ENCODE measurements at places on chromosomes 1 and 21.

- DNase-seq = no peak
These were observed 278.2 kb upstream of the C1orf105 start for GRCh38 chr1:172142324-172142723.

DNA sequence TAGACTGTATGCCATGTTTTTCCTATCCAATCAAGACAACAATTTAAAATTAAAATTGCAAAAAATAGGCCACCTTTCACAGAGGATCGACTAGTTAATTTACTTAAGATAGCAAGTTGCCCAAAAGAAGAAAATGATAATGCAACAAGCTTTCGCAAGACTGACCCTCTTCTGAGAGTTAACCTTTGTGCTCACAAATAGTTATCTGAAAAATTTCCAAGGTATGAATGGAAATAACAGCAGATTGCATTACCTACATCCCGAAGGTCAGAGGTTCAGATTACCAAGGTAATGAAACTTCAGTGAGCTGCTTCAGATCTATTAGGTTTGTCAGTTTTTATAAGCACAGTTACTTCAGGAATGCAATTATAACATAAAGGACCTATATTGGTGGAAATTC is 298.0 kb downstream of the KCTD3 start:
- no peak for DNase-seq

DNA sequence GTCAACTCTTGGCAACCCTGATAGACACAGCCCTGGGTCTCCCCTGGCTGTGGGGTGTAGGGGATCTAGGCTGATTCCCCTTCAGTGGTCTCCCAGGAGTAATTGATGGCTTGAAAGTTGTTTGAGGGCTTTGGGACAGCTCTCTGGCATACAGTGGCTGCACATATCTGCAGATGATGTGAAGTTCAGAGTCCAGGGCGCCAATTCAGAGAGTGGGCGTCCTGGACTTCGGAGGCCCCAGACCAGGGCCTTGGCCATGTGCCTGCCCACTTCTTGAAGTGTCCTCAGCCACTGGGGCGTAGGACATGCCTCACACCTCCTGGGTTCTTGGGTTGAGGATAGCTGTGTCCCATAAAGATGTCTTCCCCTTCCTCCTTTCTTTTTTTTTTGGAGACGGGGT is 2.6 kb downstream of the INAVA start:
- no peak for DNase-seq

- DNase-seq = no peak
These were observed 5.1 kb upstream of the RIPPLY3 start for GRCh38 chr21:37001441-37001840.

DNA sequence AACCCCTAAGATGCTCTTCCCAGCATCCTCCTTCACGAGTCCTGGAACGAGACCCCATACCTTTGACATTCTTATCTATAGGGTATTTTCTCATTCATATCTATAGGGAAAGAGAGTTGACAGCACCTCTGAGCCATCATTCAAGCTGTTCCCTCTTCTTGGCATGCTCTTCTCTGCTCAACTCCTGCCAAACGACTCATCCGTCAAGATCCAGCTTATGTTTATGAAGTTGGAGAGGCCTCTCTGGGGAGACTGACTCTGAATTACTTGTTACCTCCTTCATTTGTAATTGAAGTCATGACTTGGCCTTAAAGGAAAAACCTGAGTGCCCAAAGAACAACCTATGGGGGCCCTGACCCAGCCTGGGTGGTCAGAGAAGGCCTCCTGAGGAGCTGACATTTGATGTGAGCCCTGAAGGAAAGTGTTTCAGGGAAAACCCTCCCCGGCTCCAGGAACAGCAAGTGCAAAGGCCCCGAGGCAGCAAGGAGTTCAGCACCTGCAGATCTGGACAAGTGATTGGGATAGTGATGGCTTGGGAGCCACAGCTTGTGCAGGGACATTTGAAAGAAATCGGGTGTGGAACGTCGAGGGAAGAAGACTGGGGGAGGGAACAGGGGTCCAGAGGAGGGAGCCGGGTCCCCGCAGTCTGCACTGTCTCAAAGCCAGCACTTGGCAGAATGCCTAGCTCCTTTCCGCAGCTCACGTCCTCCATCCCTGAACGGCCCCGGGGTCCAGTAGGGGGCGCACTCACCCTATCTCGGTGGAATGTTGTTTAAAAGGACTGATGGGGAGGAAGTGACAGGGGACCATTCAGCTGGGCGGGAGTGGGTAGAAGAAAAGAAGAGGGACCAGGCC is 14.0 kb upstream of the CDA start:
- DNase-seq = peak; percentile 81

GRCh38 chr1:84298684-84299535 is 2.6 kb upstream of the SAMD13 start:
- peak; percentile 51 for DNase-seq

GRCh38 chr1:182095946-182096345 is 34.4 kb upstream of the ZNF648 start:
- no peak for DNase-seq
